Osteoblast (primary cell): ENCODE measurements at places on chromosomes 5 and 9. TPM values are rescaled to one million over a fixed set of nuclear protein-coding genes. Genes with fewer than 3 reads are reported as not detected.

Gene DAPK1
- total RNA-seq, result 42.7 and 55.4 TPM in 2 replicates

Gene CATSPER3
- total RNA-seq, result 0.29 and 0.36 TPM in 2 replicates

Gene IFNA2
- total RNA-seq, result not detected in 2 replicates

Gene DUSP1
- total RNA-seq, result 69.2 and 74.6 TPM in 2 replicates

Gene SV2C
- not detected in 2 replicates for total RNA-seq

Gene FST
- total RNA-seq, result 176 and 215 TPM in 2 replicates

Gene PCDHGB7
- 18.5 and 19.2 TPM in 2 replicates for total RNA-seq

Gene FIBCD1
- 5.1 and 5.3 TPM in 2 replicates for total RNA-seq

Gene CER1
- total RNA-seq, result not detected in 2 replicates

Gene FAM114A2
- total RNA-seq, result 31.8 and 40.9 TPM in 2 replicates

Gene TAF1L
- not detected in 2 replicates for total RNA-seq

GRCh38 chr9:81868145-81868544 is 60.1 kb upstream of the SPATA31D4 start:
- DNase-seq, result no peak
- H3K4me3 ChIP-seq, result no peak overlapping the region
- no peaks in the 10 kb centered on the region for H3K36me3 ChIP-seq
- no peak overlapping the region for H3K27ac ChIP-seq
- no peaks in the 10 kb centered on the region for H3K27me3 ChIP-seq

DNA sequence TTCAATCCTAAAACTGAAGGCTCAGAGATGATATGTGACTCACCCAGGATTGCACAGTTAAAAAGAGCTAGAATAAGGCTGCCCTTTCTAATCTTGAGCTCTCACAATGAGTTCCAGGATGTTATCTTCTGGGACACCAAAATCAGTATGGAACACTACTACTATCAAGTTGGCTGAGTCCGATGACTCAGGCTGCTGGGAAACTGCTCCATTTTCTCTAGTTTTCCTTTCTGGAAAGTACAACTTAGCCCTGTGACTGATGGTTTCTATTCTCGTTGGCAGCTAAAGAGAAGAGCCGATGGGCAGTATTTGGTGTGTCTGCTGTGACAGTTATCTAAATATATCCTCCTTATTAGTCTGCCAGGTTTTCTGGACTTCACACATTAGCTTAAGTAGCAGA is 37.9 kb upstream of the DPYSL3 start:
- no peaks in the 10 kb centered on the region for H3K4me1 ChIP-seq
- no peaks in the 10 kb centered on the region for H3K36me3 ChIP-seq
- H3K4me3 ChIP-seq, result no peak overlapping the region
- H3K27me3 ChIP-seq, result no peaks in the 10 kb centered on the region

GRCh38 chr5:72845889-72846288 is 29.4 kb downstream of the TNPO1 start:
- H3K27ac ChIP-seq, result no peak overlapping the region
- no peak overlapping the region for H3K4me3 ChIP-seq

DNA sequence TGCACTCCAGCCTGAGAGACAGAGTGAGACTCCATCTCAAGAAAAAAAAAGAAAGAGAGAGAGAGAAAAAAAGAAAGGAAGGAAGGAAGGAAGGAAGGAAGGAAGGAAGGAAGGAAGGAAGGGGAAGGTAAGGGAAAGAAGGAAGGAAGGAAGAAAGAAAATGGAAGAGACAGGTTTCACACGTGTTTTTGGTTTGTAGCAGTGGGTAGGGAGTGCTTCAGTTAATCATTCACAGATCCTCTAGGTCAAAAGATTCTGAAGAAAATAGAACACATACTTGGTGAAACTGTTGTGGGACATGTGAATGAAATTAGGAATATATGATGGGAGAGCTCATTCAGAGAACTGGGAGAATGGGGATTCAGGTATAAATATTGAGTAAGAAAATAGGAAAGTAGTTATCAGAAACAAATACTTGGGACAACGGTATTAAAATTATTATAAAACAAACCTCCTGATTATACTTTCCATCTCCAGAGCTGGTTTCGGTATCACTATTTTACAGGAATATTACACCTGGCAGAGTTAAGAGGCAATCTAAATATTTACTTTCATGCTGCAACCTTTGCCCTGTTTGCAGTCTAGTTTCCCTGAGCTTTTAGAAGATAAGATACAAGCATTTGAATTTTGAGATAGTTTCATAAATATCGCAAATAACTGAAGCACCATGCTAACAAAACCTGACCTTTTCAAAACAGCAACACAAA is 37.2 kb downstream of the MARVELD2 start:
- no peak overlapping the region for H3K4me3 ChIP-seq
- H3K27me3 ChIP-seq, result no peaks in the 10 kb centered on the region
- no peak for DNase-seq
- no peaks in the 10 kb centered on the region for H3K4me1 ChIP-seq
- H3K27ac ChIP-seq, result no peak overlapping the region

DNA sequence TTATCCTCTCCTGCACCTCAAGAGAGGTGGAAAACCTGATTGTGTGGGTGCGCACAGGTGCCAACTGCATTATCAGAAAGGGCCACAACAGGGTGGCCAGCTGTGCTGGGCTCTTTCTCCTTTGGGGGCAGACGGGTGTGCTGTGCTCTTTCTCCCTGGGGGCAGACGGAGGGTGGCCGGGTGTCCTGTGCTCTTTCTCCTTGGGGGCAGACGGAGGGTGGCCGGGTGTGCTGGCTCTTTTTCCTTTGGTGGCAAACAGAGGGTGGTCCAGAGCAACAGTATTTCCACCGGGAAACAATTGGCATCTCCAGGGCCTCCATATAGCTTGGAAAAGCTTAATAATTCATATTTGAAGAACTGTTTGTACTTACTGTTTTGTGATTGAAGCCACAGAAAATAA is 6.8 kb downstream of the LMX1B start:
- H3K36me3 ChIP-seq, result no peaks in the 10 kb centered on the region
- H3K27ac ChIP-seq, result no peak overlapping the region
- H3K4me3 ChIP-seq, result no peak overlapping the region
- peaks cover 36% of the 10 kb centered on the region for H3K27me3 ChIP-seq
- H3K4me1 ChIP-seq, result no peaks in the 10 kb centered on the region

- no peaks in the 10 kb centered on the region for H3K4me1 ChIP-seq
- no peaks in the 10 kb centered on the region for H3K36me3 ChIP-seq
- H3K4me3 ChIP-seq, result no peak overlapping the region
- H3K27me3 ChIP-seq, result no peaks in the 10 kb centered on the region
- H3K27ac ChIP-seq, result no peak overlapping the region
These were observed 154.9 kb upstream of the VLDLR start for GRCh38 chr9:2466703-2467102.

DNA sequence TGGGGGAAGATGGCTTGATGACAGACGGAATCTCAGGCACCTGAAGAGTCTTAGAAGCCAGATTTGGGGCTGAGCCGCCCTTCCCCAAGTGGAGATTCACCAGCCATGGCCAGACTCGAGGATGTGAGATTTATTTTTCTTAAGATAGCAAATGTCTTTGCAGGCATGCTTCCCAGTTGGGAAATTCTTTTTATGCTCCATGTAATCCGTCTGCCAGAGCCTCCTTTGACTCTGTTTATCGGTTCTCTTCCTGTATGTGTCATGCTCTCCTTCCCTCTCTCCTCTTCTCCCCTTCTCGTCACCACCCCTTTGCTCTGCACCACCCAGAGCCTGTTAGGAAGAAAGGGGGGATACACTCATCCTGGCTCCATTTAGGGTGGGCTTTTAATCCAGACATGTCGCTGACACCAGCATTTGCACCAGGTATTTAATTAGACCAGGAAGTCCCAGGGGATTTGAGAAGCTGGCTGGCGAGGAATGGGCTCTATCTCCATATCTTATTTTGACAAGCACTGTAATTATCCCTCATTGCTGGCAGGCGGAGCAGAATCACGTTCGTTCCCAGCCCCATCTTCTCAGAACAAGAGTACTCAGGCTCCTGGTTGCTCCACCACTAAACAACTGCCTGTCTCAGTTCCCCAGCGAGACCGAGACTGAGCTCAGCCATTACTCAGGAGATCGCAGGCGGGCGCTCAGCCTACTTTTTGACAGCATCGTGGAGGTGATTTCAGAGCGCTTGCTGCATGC is 50.9 kb downstream of the KCNIP1 start:
- H3K36me3 ChIP-seq, result no peaks in the 10 kb centered on the region
- peaks cover 3% of the 10 kb centered on the region for H3K4me1 ChIP-seq

- no peaks in the 10 kb centered on the region for H3K36me3 ChIP-seq
- no peaks in the 10 kb centered on the region for H3K27me3 ChIP-seq
- peak; percentile 83 for DNase-seq
- no peak overlapping the region for H3K27ac ChIP-seq
- H3K4me3 ChIP-seq, result peak overlapping the region; percentile 81
These were observed 2.1 kb upstream of the MLLT3 start for GRCh38 chr9:20624201-20625002.

DNA sequence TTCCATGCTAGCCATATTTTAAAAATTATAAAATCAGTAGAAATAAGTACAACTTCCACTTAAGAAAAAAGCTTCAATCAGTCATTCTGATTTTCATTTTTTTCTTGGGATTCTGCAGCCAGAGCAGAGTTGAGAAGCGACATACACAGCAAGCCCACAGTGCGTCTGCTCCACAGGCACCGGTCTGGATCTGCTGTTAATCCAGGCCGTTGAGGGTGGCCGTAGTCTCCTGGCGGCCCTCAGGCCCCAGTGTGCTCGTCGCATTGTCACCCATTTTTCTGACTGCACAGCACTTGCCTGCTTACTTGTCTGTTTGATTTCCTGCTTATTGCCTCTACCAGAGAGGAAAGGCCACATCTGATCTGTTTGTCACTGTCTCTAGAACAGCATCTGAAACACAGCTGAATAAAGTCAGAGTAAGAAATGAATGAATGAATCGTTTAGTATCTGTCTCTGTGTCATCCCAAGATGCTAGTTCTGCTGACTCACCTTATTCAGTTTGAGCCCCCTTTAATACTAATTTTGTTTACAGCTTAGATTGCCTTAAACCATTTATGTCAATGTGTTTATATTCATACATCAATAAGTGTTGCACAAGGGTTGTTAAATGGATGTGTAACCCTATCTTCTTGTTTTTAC is 11.6 kb upstream of the ASPN start:
- H3K4me3 ChIP-seq, result no peak overlapping the region
- peaks cover 7% of the 10 kb centered on the region for H3K4me1 ChIP-seq
- no peak for DNase-seq
- no peaks in the 10 kb centered on the region for H3K27me3 ChIP-seq
- H3K36me3 ChIP-seq, result no peaks in the 10 kb centered on the region
- H3K27ac ChIP-seq, result no peak overlapping the region

DNA sequence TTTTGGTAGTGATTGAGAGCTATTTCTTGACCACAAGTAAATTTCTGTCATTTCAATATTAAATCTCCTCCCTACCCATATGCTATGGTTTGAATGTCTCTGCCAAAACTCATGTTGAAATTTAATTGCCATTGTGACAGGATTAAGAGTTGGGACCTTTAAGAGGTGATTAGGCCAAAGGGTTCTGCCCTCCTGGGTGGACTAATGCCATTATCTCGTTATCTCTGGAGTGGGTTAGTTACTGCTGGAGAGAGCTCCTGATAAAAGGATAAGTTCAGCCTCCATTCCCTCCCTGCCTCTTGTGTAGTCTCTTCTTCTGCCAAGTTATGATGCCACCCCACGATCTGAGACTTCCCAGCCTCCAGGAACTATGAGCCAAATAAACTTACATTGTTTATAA is 3.6 kb upstream of the DRD1 start:
- DNase-seq, result no peak
- H3K4me3 ChIP-seq, result no peak overlapping the region
- H3K36me3 ChIP-seq, result no peaks in the 10 kb centered on the region
- H3K27ac ChIP-seq, result no peak overlapping the region
- H3K4me1 ChIP-seq, result no peaks in the 10 kb centered on the region

DNA sequence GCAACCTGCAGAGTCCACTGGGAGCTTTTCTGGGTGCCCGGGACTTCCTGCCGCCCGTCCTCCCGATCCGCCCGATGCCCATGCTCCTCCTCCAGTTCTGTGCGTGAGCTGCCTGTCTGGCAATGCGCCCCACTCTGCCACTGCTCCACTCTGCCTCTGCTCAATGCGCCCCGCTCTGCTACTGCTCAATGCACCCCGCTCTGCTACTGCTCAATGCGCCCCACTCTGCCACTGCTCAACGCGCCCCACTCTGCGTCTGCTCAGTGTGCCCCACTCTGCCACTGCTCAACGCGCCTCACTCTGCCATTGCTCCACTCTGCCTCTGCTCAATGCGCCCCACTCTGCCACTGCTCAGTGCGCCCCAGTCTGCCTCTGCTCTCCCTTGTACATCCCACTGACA is 436.0 kb downstream of the NR2F1-AS1 start:
- no peak overlapping the region for H3K4me3 ChIP-seq
- H3K27ac ChIP-seq, result no peak overlapping the region
- no peaks in the 10 kb centered on the region for H3K27me3 ChIP-seq
- DNase-seq, result no peak
- H3K36me3 ChIP-seq, result no peaks in the 10 kb centered on the region

GRCh38 chr9:115414561-115414960 is 296.6 kb upstream of the TNC start:
- no peak for DNase-seq
- no peak overlapping the region for H3K4me3 ChIP-seq
- H3K27ac ChIP-seq, result no peak overlapping the region
- no peaks in the 10 kb centered on the region for H3K36me3 ChIP-seq
- H3K4me1 ChIP-seq, result peaks cover 19% of the 10 kb centered on the region

DNA sequence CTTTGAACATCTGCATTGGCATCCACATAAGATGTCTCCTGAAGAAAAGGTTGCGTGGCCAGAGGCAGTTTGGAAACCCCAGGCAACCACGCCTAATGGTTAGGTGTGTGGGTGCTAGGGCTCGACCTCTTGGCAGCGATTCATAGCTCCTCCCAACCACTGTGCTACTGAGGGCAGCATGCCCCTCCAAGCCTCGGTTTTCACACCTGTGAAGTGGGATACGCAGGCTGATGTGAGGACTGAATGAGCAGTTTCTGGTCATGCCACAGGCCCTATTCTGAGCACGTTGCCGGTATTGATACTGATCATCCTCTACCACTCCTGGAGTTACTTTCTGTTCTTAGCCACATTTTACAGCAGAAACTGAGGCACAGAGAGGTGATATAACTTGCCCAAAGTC is 19.1 kb downstream of the NDST1 start:
- no peak overlapping the region for H3K27ac ChIP-seq
- DNase-seq, result no peak
- no peaks in the 10 kb centered on the region for H3K27me3 ChIP-seq

DNA sequence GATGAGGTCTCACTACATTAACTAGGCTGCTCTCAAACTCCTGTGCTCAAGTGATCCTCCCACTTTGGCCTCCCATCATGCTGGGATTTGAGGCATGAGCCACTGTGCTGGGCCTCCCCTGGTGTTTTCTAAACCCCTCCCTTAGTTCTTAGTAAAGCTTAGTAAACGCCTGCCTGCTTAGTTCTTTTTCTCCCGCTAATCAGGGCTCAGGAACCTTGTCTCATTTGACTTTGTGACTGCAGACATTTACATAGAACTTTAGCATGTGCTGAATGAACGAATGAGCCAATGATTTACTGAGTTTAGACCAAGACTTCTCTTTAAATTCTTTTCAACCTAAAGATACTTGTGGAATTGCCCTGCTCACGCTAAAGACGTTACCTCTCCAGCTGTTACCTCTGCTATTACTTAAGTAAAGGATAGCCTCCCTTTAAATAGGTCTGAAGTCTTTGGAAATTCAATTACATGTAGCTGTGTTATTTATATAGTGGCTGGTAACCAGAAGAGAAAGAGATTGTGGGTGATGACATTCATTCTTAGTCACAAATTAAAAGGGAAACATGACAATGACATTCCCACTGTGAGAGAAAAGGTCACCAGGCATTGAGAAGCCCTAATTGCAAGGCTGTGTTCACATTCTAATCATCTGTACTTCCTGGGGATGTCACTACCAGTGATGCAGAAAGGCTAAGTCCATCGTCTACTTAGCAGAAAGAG is 18.6 kb upstream of the SUSD1 start:
- no peak overlapping the region for H3K27ac ChIP-seq
- no peaks in the 10 kb centered on the region for H3K27me3 ChIP-seq
- no peak overlapping the region for H3K4me3 ChIP-seq
- DNase-seq, result peak; percentile 25
- H3K36me3 ChIP-seq, result no peaks in the 10 kb centered on the region
- peaks cover 12% of the 10 kb centered on the region for H3K4me1 ChIP-seq
